ENCODE measurements at places on chromosomes 13 and 19.

DNA sequence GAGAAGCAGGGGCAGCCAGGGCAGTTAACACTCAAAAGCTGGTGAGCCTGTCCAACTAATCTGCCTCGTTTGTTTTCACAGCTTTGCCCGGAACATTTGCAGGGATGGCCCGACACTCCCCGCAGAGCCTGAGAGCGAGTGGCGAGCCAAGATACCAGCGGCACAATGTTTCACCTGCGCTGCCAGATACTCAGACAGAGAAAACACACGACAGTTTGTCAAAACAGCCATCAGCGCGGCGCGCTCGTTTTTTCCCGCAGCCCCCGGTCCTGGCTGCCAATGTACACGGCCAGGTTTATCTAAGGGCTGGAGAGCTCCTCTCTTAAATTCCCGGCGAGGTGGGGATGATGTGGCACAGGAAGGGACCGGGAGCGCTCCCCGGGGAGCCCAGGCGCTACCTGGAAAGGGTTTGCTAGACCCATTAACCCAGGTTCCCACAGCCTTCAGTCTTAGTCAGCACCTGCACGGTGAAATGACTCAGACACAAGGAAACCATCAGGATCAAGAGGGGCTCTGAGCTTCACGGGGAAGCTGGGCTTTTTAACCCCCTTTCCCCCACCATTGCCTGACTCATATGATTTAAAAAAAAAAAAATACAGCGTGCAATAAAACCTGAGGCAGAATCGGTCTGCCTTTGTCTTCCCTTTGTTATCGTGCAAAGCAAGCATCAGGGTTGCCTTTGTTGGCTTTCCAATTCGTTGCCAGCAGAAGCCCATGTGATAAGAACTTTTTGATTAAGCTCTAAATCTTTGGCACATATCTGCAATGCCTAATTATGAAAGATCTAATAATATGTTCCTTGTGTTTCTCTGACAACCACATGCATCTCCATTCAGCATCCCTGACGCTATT, 186.2 kb downstream of the EFNB2 start:
- DNase-seq: no peak

- no peak for DNase-seq
Measured at GRCh38 chr19:15680478-15681322, 7.8 kb downstream of the CYP4F12 start.

DNA sequence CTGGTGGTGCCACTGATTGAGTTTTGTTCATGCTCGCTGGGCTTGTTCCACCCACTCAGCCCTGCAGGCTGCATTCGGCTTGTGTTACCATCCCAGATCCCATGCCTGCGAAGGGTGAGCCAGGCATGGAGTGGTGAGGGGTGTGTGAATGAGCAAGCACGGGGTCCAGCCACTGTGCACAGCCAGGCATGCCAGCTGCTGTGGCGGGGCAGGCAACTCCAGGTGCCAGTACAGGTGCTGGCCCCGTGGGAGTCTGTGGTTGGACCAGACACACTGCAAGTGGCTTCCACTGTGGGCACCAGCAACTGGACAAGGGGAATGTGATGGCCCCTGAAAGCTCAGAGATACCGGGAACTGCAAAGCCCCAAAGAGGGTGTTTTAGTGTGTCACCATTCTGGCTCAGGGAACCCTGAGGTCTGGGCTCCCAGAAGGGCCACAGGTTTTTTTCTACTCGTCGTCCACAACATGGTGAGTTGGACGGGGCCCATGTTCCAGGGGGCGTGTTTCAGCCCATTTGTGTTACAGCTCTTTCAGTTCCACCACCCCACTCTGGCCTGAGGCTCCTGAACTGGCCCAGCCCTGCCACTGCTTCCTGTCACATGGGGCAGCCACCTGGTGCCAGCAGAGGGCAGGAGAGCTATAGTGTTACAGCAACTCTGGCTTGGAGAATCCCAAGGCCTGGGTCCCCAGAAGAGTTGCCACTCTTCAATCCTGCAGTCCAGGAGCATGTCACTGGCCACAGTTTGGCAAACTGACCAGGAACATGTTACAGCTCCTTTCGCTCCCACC, 217.0 kb upstream of the OBI1 start:
- no peak for DNase-seq

DNA sequence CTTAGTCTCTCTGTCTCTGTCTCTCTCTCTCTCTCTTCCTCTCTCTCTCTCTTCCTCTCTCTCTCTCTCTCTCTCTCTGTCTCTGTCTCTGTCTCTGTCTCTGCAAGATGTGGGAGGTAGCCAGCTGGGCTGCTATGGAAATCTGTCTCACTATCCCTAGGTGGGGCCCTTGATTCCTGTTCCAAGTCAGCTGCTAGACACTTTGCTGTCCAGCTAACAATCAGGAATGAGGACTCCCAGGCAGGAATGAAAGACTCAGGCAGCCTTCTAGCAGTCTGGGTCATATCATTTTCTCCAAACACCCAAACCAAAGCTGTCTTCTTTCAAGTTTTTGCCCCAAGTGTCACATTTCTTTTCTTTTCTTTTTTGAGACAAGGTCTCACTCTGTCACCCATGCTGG, 23.2 kb downstream of the CATSPERD start:
- no peak for DNase-seq

- no peak for DNase-seq
Measured at GRCh38 chr19:22595918-22596341, 38.2 kb upstream of the ZNF492 start.

Measured in cortex of kidney (tissue), 1 donor.